NCI-H1048 (cell line): ENCODE measurements at places on chromosomes 7 and 10.

DNA sequence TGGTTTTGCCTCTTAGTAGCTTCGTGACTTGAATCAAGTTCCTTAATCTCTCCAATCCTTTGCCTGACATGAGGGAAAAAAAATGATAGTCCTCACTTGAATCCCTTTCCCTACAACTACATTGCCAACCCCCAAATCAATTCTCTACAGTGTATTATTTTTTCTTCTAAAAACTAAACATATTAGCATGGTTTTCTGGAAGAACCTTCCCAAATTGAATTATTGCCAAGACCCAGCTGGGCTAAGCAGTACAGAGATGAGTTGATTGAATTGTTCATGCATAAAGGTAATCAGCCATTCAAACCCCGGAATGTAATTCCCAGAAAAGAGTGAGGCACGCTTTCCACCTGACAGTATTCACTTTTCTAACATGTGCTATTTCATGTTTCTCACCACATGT, 155.6 kb upstream of the AGR3 start:
- no peak for DNase-seq

- DNase-seq = no peak
These were observed 64.3 kb downstream of the PDGFA start for GRCh38 chr7:455110-455928.

GRCh38 chr10:93290661-93291354, 191.3 kb downstream of the MYOF start:
- DNase-seq = no peak

DNA sequence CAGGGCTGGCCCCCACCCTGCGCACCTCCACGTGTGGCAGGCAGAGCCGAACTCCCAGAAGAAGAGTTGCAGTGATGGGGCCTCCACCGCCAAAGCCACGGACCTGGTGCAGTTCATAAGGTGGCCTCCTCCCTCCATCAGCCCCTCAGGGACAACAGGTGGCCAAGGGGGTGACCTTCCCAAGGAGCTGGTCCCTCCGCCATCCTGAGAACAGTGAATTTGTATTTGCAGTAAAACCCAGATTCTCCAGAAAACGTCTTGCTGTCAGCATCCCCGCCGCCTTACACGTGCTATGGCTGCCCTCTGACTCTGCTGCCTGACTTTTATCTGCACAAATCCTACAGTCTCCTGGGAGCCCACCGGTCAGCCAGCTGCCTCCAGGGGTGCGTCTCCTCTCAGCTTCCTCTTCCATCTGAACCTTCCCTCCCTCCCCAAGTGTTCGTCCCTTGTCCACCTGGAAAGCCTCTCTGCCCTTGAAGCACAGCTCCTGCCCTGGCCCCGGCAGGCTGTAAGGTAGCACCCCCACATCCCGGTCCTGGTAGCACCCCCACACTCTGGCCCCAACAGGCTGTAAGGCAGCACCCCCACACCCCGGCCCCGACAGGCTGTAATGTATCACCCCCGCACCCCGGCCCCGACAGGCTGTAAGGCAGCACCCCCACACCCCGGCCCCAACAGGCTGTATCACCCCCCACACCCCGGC, 311.8 kb downstream of the PTPRN2 start:
- no peak for DNase-seq

DNA sequence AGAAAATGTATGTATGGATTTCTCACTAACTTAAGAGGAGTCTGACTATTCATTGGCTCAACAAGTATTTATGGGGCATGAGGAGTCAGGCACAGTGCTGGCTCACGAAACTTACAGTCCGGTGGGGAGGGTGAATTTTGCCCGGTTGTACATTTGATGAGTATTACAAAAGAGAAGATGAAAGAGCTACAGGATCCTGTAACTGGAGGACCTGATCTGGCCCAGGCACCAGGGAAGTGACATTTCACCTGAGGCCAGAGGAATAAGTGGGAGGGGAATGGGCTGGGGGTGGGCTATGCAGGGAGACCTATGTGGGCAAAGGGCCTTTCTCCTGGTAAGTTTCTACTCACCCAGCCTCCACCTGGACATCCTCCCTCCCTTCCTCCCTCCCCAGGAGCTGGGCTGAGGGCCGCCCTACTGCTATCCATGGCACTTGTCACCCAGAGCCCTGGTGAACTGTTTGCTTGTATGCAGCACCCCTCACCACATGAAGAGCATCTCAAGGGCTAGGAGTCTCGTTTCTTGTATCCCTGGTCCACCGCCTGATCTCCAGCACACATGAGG, 101.1 kb upstream of the ZNF438 start:
- no peak for DNase-seq
